ENCODE measurements at places on chromosomes 7 and 10.

- DNase-seq: peak; percentile 12
Observed at GRCh38 chr10:69901628-69902505, 100.2 kb downstream of the COL13A1 start.

DNA sequence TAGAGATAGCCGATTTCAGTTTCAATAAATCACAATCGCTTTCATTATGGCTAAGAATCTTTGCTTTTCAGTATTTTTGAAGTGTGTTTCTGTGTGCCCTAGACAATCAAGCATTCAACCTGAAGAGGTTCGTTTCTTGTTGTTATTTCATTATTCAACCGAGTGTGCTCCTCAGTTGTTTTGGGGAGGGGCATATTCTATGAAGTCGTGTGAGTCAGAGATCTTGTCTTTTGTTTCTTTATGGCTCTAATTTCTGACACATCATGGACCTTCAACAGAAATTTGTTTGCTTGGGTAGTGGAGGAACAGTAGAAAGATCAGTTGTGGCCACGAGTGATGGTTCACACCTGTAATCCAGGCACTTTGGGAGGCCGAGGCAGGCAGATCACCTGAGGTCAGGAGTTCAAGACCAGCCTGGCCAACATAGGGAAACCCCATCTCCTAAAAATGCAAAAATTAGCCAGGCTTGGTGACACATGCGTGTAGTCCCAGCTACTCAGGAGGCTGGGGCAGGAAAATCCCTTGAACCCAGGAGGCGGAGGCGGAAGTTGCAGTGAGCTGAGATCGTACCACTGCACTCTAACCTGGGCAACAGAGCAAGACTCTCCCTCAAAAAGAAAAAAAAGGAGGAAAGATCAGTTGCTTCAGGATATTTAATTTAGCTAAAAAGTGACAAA, 38.3 kb downstream of the C1QL3 start:
- DNase-seq: no peak

DNA sequence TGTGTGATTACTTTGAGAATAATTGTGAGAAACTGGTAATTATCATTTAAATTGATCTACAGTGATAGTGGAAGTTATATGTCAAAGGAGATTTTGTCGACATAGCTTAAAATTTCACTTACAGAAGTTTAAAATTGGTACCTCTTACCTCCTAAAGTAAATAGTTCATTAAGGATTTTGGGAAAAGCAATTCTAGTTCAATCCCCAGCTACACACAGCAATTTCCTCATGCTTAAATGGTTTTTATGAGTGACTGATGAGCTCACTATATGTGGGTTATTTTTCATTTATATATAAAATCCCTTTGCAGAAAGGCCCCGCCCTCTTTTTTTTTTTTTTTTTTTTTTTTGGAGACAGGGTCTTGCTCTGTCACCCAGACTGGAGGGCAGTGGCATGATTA, 12.7 kb downstream of the KMT2E start:
- DNase-seq: no peak

DNA sequence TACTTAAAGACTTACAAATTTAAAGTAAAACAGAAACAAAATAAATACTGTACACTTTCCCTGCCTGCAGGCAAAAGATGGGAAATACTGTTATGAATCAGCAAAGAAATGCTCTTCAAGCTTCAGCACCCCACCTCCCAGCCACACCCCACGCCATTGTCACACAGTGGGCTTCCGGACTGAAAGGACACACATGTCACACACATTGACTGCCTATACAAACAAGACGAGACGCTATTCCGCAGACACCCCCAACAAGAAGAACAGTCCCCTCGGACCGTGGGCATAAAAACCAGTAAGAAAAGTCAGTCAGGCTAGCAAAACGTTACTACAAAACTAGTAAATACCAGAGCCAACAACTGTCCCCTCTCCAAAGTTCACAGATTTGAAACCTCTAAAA, 22.2 kb upstream of the PARP12 start:
- no peak for DNase-seq

GRCh38 chr7:104137971-104138370, 69.8 kb downstream of the ORC5 start:
- no peak for DNase-seq

DNA sequence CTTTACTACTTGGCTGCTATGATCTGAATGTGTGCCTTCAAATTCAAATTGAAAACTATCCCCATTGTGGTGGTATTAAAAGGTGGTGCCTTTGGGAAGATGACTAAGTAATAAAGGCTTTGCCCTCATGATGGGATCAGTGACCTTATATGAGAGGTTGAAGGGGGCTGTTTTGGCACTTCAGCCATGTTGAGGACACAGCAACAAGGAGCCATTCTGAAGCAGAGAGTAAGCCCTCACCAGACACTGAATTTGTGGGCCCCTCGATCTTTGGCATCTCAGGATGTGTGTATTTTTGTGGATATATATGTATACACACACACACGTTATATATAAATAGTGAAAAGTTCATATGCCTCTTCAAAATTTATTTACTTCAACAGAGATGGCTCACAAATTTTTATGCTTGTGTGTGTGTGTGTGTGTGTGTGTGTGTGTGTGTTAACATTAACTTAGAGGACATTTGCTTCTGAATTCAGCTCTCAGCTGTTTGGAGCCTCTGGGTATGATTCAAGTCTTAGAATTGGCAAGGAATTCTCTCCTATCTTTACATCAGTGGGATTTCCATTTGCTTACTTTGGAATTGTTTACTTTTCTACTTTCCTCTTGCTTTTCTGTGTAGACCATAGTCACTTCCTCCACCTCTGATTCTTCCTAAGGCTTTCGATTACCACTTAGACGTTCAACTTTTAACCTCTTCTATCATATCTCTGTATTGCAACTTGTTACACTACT, 66.6 kb downstream of the MAGI2 start:
- no peak for DNase-seq

- DNase-seq: no peak
Observed at GRCh38 chr10:49844775-49845595, 82.9 kb upstream of the OGDHL start.

- DNase-seq: no peak
Observed at GRCh38 chr10:13311177-13311575, 11.3 kb upstream of the PHYH start.

Measured in NCI-H345 (cell line).